ENCODE measurements at places on chromosomes 3 and 15.
A peak's percentile ranks its signal among the peaks of the same experiment; 100 is the strongest.

- no peak for DNase-seq
These were observed 84.8 kb upstream of the WNT5A start for GRCh38 chr3:55571913-55572312.

DNA sequence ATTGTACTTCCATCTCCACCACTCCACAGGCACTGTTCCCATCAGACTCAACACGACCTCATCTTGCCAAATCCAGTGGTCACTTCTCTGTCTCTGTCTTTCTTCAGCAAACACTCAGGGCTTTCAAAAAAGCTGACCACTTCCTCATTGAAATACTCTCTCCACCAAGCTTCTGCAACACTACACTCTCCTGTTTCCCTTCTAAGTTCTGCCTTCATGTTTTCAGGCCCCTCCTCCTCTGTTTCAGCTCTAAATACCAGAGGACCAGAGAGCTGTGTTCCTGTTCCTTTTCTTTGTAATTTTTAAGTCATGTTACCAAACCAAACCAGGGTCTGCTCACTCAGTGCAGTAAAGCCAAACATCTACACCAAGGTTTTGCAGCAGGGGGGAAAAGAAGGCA, 33.8 kb upstream of the ACP3 start:
- no peak for DNase-seq

DNA sequence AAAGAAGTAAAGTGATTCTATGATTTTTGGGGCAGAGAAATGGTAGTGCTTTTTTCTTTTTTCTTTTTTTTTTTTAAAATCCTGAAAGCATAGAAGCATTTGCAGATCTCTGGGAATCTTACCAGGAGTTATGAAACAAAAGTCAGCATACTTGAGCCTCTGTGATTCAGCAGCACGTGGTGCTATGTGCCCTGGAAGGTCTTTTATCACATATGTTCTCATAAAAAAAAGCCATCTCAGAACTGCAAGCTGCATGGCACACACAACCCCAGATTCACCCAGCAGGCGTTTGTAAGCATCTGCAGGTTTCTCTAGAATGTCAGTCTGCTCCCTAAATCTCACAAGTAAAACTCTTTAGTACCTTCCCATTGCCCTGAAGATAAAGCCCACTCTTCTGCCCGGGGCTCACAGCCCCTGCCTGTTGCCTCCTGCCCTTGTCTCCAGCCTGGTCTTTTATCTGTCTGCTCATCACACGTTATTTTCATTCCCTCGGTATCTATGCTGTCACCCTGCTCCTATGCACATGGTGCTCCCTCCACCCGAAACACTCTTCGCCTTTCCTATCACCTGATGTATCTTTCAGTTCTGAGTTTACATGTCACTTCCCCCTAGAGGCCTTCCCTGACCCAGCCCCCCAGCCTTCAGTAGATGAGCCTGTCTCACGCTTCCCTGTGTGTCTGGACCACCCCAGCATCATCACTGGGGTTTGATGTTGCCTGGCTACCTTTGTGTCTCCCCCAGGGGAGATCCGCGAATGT, 72.4 kb downstream of the CHDH start:
- DNase-seq = no peak

DNA sequence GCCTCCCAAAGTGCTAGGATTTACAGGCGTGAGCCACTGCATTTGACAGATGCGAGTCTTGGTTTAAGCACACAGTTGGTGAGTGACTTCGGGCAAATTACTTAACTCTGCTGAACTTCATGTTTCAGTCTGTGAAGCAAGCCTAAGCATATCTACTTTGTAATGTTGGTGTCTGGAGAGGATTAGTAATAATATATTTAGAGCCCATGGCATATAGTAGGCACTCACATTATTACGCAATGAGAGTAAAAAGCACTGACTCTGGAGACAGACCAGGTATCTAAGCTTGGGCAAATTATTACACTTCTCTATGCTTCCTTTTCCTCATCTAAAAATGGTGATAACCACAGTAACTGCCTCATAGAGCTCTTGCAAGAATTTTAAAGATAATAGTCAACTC, 208.7 kb upstream of the P2RY1 start:
- no peak for DNase-seq

GRCh38 chr3:193875601-193876321, 260.2 kb upstream of the HES1 start:
- no peak for DNase-seq

DNA sequence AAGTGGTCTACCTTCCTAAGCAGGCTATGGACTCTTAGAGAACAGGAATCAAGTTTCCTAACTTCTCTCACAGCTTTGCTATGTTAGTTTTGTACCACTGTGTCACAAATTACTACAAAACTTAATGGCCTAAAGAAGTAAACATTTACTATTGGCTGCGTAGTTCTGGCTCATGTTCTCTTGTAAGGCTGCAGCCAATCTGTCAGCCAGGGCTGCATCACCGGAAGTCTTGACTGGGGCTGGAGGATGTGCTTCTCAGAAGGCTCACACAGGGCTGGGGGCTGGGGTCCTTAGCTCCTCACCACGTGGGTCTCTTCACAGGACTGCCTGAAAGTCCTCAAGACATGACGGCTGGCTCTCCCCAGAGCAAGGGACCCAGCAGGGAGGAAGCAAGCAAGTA, 15.5 kb downstream of the STIMATE start:
- no peak for DNase-seq

GRCh38 chr3:143951351-143951971, 20.2 kb upstream of the DIPK2A start:
- DNase-seq = no peak

DNA sequence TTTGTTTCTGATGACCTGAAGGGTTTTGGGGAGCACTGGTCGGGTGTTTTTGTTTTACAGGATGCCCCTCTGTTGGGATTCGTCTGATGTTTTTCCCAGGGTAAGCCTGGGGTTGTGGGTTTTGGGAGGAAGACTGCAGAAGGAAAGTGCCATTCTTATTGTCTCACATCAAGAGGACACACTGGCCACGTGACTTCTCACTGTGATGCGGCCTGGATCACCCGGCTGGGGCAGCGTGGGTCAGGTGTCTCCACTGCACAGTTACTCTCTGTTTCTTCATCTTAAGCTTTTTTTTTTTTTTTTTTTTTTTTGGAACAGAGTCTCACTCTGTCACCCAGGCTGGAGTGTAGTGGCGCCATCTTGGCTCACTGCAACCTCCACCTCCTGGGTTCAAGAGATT, 120.5 kb downstream of the TMEM266 start:
- no peak for DNase-seq

- DNase-seq = peak; percentile 31
These were observed 25.7 kb downstream of the RPLP1 start for GRCh38 chr15:69478259-69478781.

GRCh38 chr15:80462111-80462510, 57.9 kb downstream of the ARNT2 start:
- DNase-seq = no peak

- DNase-seq = no peak
These were observed 60.0 kb upstream of the STT3B start for GRCh38 chr3:31472479-31473390.

DNA sequence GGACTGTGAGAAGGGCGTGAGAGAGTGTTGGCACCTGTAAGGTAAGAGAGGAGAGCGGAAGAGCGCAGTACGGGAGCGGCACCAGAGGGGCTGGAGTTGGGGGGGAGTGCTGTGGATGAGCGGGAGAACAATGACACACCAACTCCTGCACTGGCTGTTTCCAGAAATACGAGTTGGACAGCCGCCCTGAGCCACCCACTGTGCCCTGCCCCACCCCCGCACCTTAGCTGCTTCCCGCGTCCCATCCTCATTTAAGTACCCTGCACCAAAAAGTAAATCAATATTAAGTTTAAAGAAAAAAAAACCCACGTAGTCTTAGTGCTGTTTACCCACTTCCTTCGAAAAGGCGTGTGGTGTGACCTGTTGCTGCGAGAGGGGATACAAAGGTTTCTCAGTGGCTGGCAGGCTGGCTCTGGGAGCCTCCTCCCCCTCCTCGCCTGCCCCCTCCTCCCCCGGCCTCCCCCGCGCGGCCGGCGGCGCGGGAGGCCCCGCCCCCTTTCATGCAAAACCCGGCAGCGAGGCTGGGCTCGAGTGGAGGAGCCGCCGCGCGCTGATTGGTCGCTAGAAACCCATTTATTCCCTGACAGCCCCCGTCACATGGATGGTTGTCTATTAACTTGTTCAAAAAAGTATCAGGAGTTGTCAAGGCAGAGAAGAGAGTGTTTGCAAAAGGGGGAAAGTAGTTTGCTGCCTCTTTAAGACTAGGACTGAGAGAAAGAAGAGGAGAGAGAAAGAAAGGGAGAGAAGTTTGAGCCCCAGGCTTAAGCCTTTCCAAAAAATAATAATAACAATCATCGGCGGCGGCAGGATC, at the start of gene SOX2:
SOX2 (plus strand) TSS at position 601 of the 811 bp plus-strand sequence. CDS start 436 bp downstream, outside the sequence.
- no peak for DNase-seq

DNA sequence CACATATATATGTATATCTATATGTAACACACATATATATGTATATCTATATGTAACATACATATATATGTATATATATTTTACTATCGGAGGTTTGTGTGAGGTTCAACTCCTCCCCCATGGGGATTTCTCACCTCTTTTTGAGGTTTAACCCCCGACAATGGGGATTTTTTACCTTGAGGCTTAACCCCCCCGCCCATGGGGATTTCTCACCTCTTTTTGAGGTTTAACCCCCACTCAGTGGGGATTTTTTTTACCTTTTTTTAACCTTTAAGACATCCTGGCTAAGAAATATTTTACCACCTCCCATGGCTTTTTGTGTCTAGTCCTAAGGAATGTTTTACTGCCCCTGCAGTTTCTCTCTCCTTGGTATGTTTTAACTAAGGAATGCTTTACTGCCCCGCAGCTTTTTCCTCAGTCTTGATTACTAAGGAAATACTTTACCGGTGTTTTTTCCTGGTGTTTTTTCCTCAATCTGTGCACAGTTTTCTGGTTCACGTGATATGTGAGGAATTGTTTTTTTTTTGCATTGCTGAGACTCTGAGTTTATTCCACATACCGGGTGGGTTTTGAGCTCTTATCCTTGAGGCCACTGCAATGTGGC, 185.2 kb downstream of the KLF13 start:
- no peak for DNase-seq

DNA sequence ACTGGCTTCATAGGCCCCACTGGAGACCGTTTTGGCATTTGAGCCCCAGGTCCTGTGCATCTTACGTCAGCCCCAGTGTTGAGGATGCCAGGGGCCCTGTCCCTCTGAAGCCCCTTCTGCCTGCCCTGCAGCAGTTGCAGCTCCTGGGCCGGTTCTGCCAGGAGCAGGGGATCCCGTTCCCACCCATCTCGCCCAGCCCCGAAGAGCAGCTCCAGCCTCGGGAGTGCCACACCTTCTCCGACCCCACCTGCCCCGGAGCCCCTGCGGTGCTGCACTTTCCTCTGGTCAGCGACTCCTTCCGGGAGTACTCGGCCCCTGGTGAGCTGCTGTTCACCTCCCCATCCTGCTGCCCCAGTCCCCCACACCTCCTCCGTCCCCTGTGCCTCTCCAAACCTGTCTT, 8.6 kb downstream of the PLA2G4B start:
- no peak for DNase-seq

- peak; percentile 29 for DNase-seq
These were observed 468 bp downstream of the UBP1 start for GRCh38 chr3:33439546-33440327.

DNA sequence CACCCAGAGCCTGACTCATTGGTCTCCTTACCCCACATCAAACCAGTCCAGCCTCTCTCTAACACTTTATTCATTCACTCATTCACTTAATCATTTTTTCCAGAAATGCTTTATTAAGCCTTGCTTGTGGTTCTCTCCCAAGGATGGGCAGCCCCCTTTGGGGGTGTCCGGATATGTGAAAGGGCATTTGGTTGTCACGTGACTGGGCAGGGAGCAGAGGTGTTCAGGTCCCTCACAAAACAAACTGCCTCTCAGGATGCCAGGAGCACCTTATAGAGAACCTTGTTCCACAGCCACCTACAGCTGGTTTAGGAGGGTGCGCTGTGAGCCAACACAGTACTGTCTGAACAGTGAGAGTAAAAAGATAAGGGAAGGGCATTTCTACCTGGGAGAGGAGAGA, 25.8 kb upstream of the PTPN23 start:
- DNase-seq = no peak

- no peak for DNase-seq
These were observed 106.2 kb downstream of the DGKG start for GRCh38 chr3:186255703-186256331.

GRCh38 chr3:99069973-99070372, 168.5 kb upstream of the DCBLD2 start:
- no peak for DNase-seq
